Amygdala (tissue), 56 donors: ENCODE measurements at places on chromosomes 7 and 10.

DNA sequence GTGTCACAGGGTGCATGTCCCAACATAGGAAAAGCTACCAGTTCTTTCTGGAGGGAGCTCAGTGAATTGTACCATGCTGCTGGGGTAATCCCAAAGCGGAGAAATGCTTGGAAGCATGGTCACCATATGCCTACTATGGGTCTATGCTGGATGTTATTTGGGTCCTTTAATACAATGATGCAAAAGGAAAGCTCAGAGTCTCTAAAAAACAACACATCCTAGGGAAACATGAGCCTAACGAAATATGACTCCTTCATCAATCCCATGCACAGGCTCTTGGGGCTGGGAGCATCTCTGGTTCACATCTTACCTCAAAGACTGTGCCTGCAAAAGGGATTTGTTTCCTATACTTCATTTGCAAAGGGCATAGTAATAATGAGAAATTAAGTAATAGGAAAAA, 65.2 kb downstream of the CUBN start:
- no peak for DNase-seq

- no peak for DNase-seq
These were observed 434.6 kb upstream of the SEMA3A start for GRCh38 chr7:84629216-84629615.

- DNase-seq = no peak
These were observed 408.5 kb upstream of the MKI67 start for GRCh38 chr10:128534686-128535085.

DNA sequence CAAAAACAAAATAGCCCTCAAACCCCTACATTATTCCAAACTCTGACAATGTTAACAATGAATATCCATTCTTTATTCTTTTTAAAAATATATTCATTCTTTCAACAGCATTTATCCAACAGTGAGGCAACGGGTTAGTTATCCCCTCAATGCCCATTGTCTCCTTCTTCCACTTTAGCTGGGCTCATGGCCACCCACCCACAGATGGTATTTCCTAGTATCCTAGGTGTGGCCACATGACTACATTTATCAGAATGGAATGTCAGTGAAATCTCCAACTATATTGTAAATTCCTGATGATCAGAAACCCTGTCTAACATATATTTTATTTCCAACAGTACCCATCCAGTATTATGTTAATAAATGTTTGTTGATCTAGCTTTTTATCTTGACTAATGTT, 13.6 kb downstream of the HOXA1 start:
- no peak for DNase-seq

- no peak for DNase-seq
These were observed 10.0 kb upstream of the KMT2E start for GRCh38 chr7:105003872-105004510.

DNA sequence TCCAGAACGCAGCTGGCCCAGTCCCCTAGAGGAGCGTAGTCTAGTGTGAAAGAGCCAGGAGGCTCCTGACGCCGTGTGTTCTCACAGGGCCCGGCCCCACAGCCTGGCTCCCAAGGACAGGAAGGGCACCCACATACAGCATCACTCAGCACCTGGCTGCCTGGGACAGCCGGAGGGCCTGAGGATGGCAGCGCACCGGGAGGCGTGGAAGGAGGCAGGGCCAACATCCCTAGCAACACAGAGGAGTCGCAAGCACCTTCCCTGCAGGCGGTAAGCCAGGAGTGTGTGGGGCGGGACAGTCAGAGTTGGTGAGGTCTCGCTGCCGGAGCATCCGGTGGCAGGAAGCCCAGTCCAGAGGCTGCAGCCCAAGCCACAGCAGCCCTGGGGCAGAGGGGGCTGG, 125.8 kb downstream of the MAD1L1 start:
- DNase-seq = peak; percentile 39

GRCh38 chr7:154869436-154869835, 133.5 kb downstream of the PAXIP1 start:
- no peak for DNase-seq

- no peak for DNase-seq
These were observed 169.3 kb upstream of the BET1 start for GRCh38 chr7:94173436-94173835.

- no peak for DNase-seq
These were observed 82.2 kb downstream of the ZNRF2 start for GRCh38 chr7:30366606-30367005.

DNA sequence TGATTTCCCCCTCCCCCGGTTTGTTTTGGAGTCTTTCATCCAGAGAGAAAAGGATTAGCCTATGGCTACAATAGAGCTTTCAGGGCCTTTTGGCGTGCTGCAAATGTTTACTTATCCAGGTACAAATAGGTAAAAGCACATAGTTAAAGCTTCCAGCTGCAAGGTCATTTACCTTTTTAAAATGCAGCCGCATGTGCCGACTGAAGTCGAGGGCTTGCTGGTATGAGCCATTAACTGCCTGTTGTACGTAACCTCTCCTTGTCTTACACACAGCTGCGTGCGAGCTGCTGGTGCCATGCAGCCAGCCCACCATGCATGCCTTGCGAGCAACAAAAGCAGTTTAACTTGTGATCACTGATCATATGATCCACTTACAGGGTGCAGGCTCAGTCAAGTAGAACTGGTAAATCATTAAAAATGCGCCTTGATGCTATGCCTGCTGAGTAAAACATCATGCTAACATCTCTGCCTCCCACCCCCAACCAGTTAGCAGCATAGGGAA, 866.4 kb downstream of the LRMDA start:
- DNase-seq = no peak

- no peak for DNase-seq
These were observed 29.1 kb upstream of the CABCOCO1 start for GRCh38 chr10:61633665-61634064.

DNA sequence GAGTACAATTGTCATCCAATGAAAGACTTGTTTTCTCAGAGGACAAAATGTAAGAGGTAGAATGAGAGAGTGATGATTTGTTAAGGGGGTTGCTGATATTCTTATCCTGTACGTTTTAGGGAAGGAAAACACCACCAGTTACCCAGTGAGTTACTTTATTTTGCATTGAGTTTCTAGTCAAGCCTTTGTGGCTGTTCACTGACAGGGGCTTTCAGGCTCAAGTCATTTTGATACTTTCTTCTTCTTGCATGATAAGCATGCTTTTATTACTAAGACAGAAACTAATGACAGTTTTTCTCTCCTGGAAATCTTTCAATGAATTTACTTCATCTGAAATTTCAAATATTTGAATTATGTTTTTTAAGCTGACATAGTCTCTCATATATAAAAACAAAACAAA, 710.2 kb upstream of the POM121L12 start:
- no peak for DNase-seq

DNA sequence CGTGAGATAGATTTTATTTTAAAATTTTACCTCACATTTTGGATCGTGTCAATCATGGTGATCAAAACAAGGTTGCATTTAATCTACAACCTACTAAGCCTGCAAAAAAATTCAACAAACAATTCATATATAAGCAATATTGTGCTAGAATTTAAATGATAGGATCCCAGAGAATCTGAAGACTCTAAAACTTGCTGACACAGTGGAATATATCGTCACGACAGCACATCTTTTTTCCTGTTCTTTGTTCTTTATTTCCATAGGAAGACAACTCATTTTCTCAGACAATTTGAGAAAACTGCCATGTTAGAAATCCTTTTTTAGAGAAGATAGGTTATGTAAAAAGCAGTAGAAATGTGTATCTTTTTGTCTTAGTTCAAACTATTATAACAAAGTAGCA, 820.2 kb upstream of the CELF2 start:
- no peak for DNase-seq

GRCh38 chr10:79306644-79307220, 40.5 kb upstream of the PPIF start:
- no peak for DNase-seq

DNA sequence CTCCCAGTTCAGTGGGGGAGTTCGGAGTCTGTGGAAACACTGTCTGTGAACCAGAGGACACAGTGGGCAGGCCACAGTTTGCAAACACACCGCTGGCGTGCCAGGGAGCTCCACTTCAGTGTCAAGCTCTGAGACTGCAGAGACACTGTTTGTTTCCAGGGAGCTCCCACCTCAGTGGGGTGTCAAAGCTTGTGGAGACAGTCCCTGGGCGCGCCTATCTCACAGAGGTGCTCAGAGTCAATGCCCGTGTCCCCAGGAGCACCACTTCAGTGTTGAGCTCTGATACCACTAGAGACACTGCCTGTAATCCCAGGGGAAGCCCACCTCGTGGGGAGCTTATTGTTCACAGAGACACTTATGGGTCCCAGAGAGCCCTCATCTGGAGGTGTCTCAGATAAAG, 4.3 kb downstream of the MYO1G start:
- no peak for DNase-seq

DNA sequence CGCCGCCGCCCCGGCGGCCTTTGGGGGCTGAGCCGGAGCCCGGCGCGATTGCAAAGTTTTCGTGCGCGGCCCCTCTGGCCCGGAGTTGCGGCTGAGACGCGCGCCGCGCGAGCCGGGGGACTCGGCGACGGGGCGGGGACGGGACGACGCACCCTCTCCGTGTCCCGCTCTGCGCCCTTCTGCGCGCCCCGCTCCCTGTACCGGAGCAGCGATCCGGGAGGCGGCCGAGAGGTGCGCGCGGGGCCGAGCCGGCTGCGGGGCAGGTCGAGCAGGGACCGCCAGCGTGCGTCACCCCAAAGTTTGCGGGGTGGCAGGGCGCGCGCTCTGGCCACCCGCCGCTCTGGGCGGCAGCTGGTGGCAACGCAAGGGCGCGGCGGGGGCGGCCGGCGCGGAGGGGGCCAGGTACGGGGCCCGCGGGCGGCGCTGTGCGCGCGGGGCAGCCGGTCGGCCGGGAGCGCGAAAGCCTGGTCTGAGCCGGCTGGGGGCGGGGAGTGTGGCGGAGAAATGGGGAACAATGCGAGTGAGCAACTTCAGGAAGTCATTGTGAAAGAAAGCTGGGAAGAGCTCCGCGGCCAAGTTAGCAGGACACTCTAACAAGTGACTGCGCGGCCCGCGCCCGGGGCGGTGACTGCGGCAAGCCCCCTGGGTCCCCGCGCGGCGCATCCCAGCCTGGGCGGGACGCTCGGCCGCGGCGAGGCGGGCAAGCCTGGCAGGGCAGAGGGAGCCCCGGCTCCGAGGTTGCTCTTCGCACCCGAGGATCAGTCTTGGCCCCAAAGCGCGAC, at the start of gene IKZF1:
TSS of gene IKZF1 (plus strand) at position 588 of the 782 bp plus-strand sequence. CDS start 14,346 bp downstream, outside the sequence.
- DNase-seq = no peak

DNA sequence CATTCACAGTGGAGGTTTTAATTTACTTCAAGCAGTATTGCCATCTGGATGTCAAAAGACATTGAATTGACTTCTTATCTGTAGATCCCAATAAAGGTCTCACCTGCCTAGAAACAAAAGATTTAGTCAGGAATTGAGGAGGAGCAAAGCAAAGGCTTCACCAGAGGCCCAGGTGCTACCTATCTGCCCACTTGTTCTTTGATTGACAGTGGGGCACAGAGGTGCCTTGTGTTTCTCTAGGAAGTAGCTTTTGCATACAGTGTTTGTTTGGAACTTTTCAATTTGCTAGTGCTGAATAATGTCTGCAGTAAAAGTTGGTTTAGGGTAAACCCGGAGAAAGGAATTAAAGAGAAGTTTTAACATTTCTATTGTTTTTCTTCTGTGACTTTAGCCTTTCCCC, 40.4 kb downstream of the AUTS2 start:
- DNase-seq = no peak

DNA sequence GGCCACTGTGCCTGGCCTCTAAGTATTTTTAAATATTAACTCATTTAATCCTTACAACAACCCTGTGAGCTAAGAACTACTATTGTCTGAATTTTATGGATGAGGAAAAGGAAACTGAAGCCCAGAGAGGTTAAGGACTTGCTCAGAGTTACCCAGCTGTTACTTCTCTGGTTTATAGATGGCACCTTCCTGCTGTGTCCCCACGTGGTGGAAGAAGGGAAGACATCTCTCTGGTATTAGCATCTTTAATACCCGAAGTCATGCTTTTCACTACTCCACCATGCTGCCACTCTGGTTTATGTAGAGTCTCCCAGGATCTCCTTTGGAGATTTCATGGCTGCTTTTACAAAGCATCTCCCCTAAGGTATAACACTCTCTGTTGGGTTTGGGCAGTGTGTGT, 105.5 kb upstream of the MKLN1 start:
- DNase-seq = no peak

DNA sequence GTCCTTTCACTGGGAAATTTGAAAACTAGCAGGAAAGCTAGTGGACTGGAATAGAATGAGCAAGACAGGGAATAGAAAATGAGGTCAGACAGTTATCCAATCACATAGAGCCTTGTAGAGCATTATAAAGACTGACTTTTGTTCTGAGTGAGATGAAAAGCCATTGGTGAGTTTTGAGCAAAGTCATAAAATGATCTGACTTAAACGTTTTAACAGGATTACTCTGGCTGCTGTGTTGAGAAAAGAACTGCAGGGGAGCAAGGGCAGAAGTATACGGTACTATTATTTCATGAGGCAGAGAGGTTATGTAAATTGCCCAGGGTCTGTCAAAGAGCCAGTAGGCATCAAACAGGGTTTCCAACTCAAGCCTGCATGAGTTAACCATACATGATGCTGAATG, 393.4 kb downstream of the TFEC start:
- no peak for DNase-seq

- DNase-seq = peak; percentile 22
These were observed 509 bp downstream of the AHR start for GRCh38 chr7:17298840-17299482.

GRCh38 chr7:72152161-72153131, 259.7 kb downstream of the CALN1 start:
- DNase-seq = no peak

DNA sequence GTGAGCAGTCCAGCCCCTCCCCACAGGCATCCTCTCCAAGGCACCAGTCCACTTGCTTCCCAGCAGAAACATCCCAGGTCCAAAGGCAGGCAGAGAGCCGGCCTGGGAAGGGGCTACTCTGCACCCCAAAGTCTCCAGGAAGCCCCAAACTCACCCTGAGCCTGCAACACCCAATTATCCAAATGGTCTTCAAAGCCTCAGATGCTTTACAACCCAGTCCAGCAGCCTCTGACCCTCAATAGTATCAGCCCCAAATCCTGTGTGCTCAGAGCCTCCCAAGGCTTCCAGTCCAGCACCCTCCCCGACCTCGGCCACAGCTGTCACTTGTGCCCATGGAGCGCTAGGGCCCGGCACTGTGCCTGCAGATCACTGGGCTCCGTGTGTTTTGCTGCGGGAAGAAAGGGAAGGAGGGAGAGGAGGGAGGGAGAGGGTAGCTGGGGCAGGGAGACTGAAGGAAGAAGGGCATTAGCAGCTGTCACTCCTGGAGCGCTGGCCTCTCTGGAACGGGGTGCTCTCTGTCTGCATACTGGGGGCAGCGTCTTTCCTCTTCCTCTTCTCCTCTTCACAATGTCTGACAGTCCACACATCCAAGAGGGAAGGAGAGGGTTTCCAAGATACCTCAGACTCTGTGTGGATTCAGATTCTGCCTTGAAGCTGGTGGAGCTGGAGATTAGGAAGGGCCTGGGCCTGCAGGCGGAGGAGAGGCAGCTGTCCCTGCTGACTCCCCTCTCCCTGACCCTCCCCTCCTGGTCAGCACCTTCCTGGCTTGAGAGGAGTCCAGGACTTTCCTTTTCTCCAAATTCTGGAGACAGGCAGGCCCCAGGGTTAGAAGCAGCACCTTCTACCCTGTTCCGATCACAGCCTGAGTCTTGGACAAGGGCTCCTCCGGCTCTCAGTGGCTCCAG, 13.2 kb downstream of the CALML5 start:
- DNase-seq = no peak

- DNase-seq = no peak
These were observed 78.4 kb upstream of the LEP start for GRCh38 chr7:128162666-128163065.
